ENCODE measurements at places on chromosomes 7 and 10.
A peak's percentile ranks its signal among the peaks of the same experiment; 100 is the strongest.

DNA sequence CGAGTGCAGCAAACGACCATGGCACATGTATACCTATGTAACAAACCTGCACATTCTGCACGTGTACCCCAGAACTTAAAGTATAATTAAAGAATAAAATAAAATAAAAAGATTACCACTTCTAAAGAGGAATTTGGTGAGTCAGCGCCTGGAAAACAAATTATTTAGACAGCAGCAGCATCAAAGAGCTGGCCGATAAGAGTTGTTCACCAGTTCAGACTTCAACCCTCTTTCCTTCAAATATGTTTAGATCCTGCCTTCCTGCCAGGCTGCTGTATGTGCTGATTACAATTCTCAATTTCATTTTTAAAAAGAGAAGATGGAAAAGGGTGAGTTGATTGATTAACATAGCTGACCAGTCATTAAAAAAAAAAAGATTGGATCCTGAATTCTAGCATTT is 672.0 kb upstream of the NRP1 start:
- DNase-seq: no peak

GRCh38 chr10:404991-405390 is 269.7 kb downstream of the ZMYND11 start:
- no peak for DNase-seq

GRCh38 chr10:16965740-16966447 is 148.7 kb upstream of the RSU1 start:
- no peak for DNase-seq

DNA sequence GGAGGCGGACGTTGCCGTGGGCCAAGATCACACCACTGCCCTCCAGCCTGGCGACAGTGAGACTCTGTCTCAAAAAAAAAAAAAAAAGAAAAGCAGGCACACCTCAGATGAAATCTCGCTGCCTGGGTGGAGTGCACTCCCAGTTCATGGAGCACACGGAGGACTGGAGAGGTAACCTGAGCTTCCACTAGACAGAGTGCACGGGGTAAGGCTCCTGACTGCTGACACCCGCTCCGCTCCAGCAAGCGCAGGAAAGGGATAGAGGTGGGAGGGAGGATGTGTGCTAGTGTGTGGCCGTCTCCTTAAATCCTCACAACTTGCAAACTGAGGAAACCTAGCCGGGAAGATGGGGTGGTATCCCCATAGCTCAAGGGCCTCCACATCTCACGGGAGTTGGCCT is 50.8 kb downstream of the FAM53B start:
- no peak for DNase-seq

GRCh38 chr10:18204039-18204835 is 64.0 kb downstream of the CACNB2 start:
- no peak for DNase-seq

DNA sequence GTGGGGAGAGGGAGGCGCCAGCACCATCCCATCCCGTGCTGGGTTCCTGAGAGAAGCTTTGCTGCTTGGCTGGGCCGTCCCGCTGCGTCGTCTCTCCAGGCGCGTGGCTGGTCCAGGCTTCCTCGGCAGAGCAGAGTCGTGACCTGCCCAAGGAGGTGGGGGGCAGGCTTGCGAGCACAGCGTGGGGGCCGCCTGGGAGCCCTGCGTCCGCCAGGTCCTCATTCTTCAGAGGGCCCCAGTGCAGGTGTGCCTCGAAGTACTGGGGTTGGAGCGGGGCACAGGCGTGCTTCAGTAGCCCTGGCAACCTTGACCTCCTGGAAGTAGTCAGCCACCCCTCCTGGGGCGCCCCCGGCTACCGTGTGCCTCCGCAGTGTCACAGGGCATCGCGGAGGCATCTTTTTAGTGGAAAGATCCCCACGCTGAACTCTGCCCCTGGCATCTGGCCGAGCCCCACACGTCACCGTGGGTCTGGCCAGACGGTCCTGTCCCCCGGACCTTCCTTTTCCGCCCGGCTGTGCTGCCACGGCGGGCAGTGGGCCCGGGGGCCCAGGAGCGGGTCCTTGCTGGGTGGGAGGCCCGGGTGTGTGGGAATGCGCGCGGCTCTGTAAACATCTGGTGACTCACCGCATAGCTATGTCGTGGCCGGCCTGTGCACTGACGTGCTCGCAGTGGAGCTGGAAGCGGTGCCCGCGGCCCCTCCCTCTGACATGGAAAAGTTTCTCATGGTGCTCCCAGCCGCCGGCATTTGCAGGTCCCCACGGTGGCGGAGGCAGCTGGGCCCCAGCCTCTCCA is 6.4 kb downstream of the MAFK start:
- DNase-seq: peak; percentile 64

GRCh38 chr7:39488467-39489393 is 77.5 kb upstream of the YAE1 start:
- DNase-seq: no peak

DNA sequence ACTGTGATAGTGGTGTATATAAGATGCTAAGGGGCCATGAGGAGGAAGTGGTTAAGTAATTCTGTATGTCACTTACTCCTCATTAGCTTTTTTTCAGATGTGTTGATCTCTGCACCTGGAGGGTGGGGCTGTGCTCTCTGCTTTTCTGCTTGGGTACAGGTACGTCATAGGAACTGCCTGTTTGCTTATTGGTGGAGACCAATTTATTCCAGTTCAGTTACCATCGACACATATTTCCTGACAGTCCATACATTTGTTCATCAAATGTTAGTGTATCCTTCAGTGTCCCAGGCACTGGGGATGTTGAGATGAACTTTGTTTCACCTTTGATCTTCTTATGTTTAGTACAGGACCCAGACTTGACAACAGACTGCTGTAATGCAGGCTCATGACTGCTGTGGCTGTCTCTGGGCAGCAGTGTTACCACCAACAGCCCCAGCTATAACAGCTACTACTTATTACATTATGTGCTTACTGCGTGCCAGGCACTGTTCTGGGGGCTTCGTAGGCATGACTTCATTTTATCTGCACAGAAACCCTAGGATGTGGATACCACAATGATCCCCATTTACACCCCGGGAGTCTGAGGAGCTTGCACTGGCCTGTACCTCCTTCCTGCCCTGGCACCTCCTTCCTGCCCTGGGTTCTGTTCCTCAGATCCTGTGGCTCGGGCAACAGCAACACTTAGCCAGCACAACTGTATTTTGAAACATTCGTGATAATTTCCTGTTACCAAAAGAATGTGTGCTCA is 87.4 kb downstream of the BUB3 start:
- no peak for DNase-seq

GRCh38 chr7:75687246-75688088 is 51.3 kb downstream of the HIP1 start:
- no peak for DNase-seq

- DNase-seq: no peak
Measured at GRCh38 chr7:133542209-133542780, 289.4 kb downstream of the EXOC4 start.

DNA sequence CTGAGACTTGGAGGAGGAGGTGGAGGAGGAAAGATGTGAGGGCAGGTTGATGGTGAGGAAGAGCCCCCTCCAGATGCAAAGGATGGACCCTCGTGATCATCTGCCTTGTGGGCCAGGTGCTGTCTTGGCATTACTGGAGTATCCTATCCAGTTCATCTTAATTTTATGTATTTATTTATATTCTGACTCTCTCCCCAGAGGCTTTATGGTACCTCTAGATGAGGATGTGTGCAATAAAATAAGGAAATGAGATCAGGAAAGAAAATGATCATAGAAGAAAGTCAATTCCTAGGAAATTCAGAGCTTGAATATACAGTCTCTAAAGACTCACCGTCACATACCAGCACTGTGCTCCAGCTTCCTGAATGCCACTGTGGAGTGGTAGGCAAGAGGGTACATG is 94.1 kb downstream of the LRRC18 start:
- no peak for DNase-seq

DNA sequence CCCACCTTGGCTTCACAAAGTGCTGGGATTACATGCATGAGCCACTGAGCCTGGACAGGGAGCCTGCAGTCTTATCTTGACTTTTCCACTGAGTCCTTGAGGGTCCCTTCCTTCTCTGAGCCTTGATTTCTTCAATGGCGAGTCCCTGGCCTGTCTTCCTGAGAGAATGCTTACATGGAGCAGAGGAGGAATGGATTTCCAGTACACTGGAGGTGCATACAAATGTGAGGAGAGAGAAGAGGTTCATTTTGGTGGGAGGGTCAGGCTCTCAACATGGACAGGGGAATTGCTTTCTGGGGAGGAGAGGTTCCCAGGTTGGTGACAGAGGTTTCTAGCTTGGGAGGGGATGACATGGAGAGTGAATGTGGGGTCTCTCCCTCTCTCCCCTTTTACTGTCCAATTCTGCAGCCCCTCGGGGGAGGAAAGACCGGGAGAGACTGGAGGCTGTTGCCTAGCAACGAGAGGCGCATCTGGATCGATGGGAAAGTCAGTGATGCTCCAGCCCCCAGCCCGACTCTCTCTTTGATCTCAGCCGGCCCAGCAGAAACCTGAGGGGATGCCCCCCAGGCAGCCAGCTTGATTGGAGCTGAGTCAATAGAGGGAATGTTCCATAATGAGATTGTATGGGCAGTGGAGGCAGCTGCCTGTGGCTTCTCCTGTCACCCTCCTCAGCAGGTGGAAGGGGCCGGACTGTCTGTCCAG is 14.8 kb downstream of the SRRM3 start:
- no peak for DNase-seq

GRCh38 chr10:13271552-13272163 is 28.2 kb downstream of the PHYH start:
- DNase-seq: peak; percentile 54

DNA sequence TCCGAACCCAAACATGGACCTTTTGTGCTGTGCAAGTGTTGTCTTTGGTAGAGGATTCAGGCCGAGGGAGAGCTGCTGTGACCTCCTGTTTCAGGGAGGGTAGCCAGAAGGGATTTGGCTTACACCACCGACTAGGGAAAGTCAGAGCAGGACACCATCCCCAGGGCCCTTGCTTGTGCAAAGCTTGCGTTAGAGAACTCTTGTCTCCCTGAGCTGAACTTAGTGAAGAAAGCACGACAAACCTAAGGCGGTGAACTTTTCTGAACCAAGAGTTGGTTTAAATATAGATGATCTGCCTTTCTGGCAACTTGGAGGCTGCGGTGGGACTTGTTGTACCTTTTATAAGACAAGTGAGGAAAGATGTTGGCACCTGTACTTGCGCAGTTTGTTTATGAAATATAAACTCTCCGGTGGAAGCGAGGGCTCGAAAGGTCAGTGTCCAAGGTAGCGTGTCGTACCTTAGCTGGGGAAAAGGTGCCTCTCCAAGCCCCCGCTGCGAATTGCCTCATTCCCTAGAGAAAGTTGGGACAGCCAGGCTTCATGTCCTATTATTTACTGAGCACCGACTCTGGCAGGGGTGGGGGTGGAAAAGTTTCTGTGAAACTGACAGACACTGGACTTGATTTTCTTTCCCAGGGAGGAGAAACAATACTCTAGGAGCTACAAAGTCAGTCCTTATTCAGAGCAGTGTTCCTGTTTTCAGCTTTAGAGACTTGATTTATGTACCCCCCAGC is 31.6 kb downstream of the WBP1L start:
- DNase-seq: no peak

DNA sequence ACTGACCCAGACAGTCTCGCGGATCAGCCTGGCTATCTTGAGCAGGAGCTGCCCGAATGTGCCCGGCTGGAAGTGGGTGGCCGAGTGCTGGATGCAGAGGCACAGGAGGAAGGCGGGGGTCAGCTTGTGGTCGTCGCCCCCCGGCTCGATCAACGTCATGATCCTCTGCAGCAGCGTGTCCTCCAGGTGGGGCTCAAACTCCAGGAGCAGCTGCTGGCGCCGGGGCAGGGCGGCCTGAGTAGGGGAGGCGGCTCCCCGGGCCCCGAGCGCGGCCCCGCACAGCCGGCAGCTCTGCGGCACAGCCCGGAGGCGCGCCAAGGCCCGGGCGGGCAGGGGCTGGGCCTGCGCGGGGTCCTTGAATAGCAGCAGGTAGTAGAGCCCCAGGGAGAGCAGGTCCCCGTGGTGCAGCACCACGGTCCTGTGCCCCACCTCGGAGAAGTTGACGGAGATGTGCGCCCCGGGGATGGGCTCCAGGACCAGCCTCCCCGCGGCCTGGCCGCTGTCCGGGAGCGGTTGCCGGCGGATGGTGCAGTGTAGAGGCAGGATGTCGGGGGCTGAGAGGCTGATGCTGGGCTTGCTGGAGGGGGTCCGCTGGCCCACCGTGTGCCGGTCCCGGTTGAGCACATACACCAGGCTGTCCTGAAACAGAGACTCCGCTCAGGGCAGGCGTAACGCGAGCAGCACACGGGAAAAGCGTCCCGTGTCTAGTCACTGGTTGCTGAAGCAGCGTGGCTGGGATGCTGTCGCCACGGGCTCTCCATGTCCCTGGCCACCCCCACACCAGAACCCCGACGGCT is 27.0 kb downstream of the PAPOLB start:
- DNase-seq: no peak

DNA sequence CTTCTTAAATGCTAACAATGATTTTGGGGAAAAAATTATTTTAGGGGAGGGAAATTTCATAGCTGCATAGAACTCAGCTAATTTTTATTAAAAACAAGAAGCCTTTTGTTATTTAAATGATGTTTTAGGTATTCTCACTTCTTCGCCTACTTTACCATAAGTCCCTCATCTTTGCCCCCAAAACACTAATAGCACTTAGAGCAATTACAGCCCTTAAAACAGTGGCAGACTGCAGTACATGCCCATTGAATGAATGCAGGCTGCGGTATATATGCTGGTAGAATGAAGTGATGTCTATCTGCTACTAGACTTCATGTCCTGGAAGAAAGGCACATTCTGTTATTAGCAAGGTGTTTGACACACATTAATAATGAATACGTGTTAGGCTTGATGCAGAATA is 2.9 kb upstream of the SPAG6 start:
- DNase-seq: no peak

DNA sequence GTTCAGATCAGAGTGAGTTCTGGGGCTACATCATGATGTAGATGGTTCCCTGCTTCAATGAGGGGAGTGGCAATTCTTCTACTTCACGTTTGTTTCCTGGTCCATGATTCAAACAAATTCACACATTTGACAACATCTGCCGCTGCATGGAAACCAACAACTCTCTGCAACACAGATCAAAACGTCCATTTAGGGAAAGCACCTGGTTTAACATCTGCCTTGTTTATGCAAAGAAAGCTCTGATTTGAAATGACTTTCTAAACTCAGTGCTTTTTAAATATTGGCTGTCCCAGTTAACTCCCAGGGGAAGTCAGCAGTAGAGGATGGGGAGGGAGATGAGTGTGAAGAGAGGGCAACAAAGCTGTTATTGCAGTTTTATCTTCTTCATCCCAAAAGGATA is 93.8 kb downstream of the GAD2 start:
- no peak for DNase-seq

DNA sequence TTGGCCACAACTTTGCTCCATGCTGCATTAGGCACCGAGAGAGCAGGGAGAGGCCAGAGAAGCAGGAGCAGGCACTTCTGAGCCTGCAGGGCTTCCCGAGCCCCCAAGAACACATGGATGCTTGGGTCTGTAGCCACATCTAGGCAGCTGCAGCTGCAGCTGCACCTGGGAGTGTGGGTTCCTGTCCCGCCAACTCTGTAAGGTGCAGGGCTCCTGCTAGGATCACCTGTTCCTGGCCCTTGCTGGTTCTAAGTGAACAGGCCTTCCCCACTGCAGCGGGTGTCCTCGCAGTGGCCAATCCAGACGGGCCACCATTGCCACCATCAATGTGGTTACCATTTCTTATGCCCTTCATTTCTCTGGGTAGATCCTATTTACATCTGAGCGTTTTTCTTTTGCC is 330.3 kb downstream of the AUTS2 start:
- no peak for DNase-seq

- DNase-seq: no peak
Measured at GRCh38 chr10:114412907-114413797, 8.8 kb upstream of the AFAP1L2 start.

- no peak for DNase-seq
Measured at GRCh38 chr10:117542706-117543224, at the start of gene EMX2. EMX2 (plus strand) TSS chr10:117542746; CDS start chr10:117543268, 522 bp downstream.

- no peak for DNase-seq
Measured at GRCh38 chr10:29446327-29446726, 157.5 kb downstream of the LYZL1 start.

- no peak for DNase-seq
Measured at GRCh38 chr10:21750424-21750823, 216.4 kb downstream of the MLLT10 start.

Data from liver (tissue), 10 donors.